HuH-7 (cell line): ENCODE measurements at places on chromosomes 4 and X.

DNA sequence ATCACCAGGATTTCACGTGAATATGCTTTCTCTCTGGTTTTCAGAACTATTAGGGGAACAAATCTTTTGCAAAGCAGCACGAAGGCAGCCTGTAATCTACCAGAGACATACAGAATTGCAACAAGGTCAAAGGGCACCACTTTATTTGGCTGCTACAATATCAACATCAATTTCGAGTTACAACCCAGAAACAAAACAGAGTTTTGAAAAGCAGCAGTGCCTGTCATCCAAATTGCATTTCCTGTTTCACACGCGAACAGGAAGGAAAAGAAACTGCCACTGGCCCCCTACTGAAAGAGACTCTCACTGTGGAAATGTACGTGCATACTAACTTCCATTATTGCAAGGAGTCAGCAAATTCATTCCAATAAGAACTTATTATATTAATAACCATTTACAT lies 17.1 kb upstream of the C1QTNF7 start:
- no peak for DNase-seq

DNA sequence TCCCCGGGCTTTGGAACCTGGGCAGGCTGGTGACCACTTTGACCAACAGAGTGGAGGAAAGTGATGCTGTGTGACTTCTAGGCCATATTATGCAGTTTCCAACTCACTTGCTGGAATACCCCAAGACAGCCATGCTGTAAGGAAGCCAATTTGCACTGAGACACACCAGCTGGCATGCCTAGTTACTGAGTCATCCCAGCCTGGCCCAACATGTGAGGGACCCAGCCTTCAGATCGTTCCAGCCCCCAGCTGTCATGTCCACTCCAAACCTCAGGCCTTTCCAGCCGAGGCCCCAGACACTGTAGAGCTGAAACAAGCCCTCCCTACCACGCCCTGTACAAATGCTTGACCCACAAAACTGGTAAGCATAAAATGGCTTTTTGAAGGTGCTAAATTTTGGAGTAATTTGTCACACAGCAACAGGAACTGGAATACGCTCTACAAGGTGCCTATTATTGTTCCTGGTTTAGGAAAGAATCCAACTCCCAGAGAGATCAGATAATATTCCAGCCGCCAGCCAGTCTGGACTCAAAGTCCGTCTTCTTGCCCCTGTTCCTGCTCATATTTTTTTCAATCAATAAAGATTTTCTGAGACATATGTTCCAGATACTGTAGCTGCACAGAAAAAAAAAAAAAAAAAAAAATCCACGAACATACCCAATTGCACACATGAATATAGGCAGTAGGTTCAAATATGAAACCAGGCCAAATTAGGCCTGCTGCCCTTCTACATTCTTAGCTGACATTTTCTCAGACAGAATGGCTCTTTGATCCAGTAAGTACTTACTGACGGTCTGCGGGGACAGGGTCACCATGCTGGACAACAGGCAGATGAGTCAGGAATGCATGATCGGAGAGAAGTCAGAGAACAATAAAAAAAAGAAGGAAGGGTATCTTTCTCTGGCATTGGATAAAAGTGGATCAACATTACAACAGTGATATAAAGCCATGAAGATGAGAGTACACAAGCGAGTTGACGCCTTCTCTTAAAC lies 35.1 kb downstream of the SH3KBP1 start:
- no peak for DNase-seq

- no peak for DNase-seq
These were observed 29.6 kb downstream of the PLAC1 start for GRCh38 chrX:134628663-134629062.

DNA sequence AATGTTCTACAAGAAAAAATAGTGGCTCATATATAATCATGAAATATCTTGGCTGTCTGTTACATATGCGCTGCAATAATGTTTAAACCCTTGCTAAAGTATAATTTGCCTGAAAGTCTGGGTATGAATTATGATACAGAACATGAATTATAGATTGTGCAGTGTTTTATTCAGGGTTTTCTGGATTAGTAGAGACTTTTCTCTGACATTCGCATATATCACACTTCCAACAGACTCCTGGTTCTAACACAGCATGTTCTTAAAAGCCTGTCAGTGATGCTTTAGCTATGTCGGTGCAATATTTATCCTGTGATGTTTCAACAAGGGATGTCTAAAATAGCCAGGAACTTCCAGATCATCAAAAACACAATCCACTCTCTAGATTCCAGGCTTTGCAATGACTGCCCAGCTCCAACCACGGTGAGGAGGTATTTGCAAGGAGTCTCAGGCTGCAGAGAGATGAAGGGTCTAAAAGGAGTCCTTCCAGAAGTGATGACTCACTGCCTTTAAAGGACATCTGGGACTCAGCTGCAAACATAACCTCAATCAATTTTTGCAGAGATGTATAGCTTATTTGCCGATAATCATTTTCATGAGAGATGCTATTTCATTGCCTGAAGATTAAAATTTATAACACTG lies 69.4 kb downstream of the RWDD4 start:
- no peak for DNase-seq

DNA sequence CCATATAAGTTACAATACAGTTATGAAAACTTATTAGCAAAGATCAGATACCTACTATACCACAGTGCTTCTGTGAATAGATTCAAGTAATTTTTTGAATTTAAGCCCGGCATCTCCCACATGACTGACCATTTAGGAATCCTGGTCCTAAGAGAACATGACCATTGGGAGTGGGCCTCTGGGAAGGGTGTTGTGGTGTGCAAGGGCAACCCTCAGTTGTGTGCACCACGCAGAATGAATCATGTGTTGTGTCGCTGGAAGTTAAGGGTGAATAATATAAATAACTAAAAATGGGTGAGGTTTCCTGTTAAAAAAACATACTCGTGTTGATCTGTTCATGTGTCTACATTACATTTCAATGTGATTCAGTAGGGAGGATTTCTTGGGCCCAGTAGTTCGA lies 15.5 kb downstream of the CPE start:
- no peak for DNase-seq
